ENCODE measurements at places on chromosomes 13 and 19. TPM values are rescaled to one million over a fixed set of nuclear protein-coding genes. Genes with fewer than 3 reads are reported as not detected.

Gene ZNF284
- 1.1 TPM for total RNA-seq

DNA sequence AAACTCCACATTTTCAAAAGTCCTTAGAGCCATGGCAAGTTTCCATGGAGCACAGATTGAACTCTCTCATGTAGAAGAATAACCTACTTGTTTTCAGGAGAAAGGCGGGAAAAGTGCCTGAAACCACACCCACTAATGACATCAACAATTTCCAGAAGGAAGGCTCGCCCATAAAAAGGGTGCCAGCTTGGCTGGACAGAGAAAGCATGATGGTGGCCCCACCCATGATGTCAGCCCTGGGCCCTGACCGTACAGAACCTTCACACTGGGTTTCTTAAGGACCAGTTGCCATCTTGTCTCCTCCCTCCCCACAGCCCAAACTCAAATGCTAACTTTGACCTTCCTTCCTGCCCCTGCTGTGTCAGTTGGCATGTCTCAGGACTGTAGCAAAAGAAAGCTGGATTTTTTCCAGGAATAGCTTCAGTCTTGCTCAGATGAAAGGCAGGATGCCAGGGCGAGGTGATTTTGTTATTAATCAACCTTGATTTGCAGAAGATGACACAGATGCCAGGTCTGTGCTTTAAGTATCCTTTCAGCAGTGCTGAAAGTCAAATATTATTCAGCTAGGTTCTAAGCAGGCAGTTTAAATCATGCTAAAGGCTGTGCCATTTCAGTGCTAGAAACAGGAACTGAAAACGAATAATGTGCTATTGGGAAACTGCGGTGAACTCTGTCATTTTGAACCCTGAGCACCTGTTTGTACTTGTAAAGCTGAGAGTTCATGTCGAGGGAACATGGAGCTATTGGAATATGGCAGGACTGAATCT is 89.5 kb upstream of the RFC3 start:
- DNase-seq, result no peak

DNA sequence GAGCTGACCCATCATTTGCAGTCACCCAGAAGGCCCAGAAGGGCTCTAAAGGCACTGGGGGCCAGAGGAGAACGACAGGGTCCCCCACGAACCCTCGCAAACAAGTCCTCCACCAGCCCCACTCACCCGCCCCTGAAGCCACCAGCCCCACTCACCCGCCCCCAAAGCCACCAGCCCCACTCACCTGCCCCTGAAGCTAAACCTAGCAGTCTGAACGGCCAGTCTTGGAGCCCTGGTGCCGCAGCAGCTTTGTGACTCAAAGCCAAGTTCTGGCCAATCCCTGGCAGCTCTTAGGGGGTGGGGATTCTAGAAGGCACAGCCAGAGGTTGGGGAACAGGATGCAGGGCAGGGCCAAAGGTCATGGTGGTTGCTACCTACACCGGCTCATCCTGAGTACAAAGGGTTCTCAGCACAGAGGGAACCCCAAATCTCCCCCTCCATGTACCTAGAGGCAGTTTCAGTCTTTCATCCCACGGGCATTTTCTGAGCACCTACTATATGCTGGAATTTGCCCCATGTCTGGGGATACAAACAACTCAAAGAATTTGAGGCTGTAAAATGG is at the start of gene IQCN:
IQCN (minus strand) TSS at position 234 of the 562 bp plus-strand sequence. CDS start 4,974 bp downstream, outside the sequence.
- DNase-seq, result no peak

Gene FUT2
- total RNA-seq, result 1.9 TPM

Gene RXFP2
- total RNA-seq, result not detected

- DNase-seq, result no peak
Observed at GRCh38 chr13:80337288-80338081, 3.4 kb downstream of the SPRY2 start.

- no peak for DNase-seq
Observed at GRCh38 chr19:5308451-5309437, 31.9 kb downstream of the PTPRS start.

- no peak for DNase-seq
Observed at GRCh38 chr19:46927893-46928292, 67.1 kb downstream of the ARHGAP35 start.

DNA sequence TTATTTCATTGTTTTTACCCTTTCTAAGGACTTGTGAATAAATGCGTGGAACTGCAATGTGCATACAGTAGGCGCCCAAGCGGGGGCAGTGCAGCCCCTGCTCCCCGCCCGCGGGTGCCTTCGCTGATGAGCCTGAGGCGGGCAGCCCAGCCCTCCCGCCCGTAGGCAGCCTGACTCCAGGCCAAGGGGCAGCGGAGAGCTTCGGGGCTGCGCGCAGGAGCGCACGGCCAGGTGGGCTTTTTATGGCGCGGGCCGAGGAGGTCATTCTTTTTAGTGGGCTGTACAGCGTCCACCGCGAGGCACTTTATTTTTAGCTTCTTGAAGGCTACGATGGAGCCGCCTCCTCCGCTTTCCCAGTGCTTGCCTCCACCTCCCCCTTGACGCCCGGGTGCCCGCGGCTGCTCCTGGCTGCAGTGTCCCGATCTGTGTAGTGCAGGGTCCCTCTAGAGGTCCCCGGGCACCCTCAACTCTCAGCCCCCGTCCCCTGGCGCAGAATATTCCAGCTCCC is 60.5 kb downstream of the CCNE1 start:
- no peak for DNase-seq

DNA sequence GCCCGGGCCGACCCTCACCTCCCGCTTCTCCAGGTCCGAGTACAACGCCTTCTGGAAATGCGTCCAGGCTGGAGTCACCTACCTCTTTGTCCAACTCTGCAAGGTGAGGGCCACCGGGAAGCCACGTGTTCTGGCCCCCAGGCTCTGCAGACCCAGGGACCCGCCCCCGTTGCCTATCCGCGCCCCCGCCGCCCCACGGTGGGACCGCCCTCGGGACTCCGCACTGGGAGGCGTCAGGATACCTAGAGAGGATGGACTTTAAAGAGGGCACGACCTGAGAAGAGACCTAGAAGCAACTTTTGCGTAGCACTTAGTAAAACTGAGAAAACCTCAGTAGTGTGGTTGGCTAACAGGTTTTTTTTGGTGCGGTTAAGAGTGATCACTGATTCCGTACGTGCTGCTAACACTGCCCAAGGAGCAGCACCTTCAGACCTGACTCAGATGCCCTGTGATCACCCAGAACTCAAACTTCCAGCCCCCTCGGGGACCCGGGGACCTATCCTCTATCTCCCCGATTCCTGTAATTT is 492 bp downstream of the TMEM147 start:
- no peak for DNase-seq

DNA sequence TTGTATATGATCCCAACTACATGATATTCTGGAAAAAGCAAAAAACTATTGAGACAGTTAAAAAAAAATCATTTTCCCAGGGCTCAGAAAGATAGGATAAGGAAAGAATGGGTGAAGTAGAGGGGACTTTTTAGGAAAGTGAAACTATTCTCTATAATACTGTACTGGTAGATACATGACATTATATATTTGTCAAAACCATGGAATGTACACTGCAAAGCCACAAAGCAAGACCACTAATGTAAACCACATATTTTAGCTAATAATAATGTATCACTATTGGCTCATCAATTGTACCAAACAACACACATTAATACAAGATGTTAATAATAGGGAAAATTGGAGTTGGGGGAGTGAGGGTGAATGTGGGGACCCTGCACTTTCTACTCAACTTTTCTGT is 182.6 kb downstream of the EFNB2 start:
- no peak for DNase-seq

Gene TNNT1
- total RNA-seq, result 7.1 TPM

GRCh38 chr13:84607261-84608013 is 725.2 kb upstream of the SLITRK1 start:
- DNase-seq, result peak; percentile 21

Gene UQCRFS1
- 29.9 TPM for total RNA-seq

- DNase-seq, result no peak
Observed at GRCh38 chr19:42474743-42475142, 32.0 kb upstream of the CXCL17 start.

Data from kidney epithelial cell (primary cell).